ENCODE measurements at places on chromosomes 5 and 9.

DNA sequence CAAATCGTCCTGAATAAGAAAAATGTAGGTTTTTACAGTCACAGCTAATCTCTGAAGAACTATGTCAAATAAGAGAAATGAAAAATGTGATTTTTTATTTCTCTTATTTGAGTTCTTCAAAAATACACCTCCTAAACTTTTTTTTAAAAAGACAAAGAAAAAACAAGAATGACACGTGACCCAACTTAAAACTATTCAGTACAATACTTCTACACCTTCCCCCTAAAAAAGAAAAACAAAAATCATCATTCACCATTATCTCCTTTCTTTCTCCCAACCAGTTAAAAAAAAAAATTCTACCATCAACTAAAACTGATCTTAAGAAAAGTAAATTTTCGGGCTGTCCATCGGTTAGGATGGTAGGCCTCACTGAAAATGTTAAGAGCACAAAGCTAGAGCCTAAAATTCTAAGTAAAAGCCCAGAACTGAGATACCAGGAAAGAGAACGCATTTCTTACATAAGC, 2.1 kb downstream of the RNF145 start:
- no peak for DNase-seq

GRCh38 chr9:79471580-79472543, 99.9 kb upstream of the TLE4 start:
- DNase-seq: peak; percentile 34

DNA sequence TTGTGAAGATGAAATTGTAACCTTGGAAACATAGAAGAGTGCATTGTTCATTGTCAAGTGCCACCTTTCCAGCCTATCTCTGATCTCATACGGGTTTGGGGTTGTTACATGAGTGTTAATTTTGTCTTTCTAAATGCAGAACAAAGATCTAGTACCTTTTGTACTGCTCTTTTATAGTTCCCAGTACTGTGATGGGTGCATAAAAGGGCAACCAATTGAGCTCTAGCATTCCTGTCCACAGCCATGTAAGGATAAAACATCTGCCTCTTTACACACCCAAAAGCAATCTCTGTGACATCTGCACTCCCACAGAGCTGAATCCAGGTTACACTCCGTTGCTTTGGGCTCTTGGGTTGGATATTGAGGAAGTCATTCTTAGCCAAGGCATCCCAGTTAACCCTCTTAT, 255.2 kb downstream of the SGCD start:
- DNase-seq: no peak

DNA sequence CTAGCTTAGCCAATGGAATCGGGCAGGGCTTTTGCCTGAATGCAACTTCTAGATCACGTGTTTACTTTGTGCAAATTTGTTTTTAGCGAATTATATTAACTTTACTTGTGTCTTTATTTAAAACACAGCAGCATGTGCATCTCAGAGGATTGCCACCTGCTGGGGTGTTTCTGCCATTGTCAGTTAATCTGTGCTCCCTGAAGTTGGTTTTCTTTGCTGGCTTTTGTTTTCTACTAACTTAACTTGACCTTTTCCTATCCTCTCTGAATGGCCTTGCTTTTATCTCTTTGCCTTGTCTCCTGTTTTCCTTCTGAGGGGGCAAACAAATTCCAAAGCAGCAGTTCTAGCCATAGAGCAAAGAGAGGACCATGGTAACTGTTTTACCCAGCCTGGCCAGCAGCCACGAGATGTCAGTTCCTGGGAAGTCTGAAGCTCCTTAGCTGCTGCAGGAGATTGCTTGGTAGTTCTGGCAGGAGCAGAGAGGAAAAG, 67.6 kb downstream of the ARHGEF28 start:
- peak; percentile 18 for DNase-seq

DNA sequence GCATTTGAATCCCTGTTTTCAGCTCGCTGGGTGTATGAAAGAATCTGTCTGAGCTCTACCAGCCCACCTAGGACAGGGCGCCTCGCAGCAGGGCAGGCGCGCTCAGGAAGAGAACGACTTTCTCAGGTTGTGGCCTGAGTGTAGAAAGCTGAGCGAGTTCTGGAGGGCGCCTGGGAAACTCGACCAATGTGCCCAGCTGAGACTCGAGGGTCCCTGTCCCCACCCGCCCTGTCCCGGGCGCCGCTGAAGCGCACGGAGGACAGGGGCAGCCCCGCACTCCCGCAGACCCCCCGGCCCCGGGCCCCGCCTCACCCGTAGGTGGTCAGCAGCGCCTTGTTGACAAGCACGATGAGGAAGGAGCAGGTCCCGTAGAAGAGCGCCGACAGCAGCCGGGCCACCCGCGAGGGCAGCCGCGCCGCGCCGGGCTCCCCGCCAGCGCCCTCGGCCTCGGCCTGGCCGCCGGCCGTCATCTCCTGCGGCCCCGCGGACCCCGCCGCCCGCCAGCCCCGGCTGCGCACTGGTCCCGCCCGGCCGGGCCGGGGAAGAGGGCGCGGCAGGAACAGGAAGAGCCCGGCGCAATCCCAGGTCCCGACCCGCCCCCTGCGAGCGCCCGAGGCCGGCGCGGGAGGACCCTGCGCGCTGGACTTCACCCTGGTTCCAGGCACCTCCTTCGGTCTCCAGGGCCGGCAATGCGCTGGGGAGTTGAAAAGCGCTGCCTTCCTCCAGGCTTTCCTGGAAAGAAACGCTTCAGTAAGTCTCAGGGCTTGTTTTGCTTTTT, at the start of gene SLC35D2:
Gene SLC35D2, minus strand, starts transcription at position 547 of the 778 bp plus-strand sequence. Its CDS starts 77 bp downstream, at position 470.
- no peak for DNase-seq

DNA sequence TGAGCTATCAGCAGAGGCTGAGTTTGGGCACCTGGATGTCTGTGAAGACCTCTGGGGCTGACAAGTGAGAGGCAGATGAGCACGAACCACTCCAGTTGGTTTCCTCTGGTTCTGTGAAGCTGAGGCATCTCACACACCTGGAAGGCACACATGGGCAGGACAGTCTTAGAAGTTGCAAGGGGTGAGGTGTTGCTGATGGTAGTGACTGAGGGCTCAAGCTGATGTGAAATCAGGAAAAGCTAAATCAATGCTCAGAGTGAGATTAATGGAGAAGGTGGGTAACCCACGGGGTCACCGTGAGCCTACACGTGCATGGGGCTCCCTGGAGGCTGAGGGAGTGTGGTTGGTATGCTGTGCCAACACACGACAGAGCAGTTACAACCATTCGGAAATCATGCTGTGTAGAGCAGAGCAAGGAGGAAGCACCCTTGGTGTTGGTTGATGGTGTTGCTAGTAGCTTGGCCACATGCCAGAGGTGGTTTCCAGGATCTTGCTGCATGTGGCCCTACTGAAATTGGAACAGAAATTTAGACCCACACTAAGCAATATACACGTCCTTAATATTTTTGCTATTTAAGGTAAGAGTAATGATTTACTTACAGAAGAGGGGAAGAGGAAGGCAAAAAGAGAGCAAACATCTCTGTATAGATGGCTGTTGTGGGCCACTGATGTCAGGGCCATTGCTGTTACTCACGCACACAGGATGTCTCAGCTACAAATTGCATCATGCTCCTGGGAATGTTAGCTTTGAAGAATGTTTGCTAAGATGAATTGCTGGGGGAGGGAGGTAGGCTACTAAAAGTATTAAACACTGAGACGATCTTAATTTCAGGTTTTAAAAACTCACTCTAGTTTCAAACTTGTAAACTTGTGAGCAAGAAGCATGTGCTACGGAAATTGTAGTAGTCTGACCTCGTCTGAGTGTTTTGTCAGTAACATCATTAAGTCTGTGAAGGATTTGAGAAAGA, 170.5 kb downstream of the ARHGEF28 start:
- peak; percentile 24 for DNase-seq

DNA sequence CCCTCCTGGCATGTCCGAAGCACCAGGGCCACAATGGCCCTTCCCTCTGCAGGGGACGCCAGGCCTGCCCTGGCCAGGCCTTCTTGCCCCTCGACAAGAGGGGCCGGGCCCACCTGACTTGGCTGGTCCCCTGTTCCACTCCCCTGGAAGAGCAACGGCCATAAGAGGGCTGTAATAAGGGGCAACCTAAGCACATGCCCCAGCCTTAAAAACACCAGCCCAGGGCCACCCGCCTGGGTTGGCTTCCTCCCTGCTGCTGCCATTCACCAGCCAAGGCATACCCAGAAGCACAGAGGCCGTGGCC, 8.5 kb downstream of the GFPT2 start:
- no peak for DNase-seq

- DNase-seq: no peak
Observed at GRCh38 chr9:116663581-116663980, 23.5 kb upstream of the TRIM32 start.

DNA sequence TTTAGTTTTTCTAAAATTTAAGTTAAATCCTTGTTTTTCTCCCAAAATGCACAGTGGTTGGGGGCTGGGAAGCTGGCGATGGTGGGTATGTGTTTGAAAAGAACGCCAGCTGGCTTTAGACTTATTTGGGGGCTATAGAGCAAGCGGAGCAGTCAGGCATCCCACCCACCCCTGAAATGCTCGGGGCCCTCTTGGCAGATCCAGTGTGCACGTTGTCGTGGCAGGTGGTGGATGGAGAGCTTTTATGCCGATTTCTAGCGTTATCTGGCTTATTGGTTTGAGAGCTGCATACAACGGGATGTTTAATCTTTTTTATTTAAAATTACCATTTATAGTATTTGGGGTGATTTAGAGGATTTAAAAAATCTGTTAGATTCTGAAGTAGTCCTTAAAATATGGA, 8.1 kb downstream of the BASP1 start:
- no peak for DNase-seq

DNA sequence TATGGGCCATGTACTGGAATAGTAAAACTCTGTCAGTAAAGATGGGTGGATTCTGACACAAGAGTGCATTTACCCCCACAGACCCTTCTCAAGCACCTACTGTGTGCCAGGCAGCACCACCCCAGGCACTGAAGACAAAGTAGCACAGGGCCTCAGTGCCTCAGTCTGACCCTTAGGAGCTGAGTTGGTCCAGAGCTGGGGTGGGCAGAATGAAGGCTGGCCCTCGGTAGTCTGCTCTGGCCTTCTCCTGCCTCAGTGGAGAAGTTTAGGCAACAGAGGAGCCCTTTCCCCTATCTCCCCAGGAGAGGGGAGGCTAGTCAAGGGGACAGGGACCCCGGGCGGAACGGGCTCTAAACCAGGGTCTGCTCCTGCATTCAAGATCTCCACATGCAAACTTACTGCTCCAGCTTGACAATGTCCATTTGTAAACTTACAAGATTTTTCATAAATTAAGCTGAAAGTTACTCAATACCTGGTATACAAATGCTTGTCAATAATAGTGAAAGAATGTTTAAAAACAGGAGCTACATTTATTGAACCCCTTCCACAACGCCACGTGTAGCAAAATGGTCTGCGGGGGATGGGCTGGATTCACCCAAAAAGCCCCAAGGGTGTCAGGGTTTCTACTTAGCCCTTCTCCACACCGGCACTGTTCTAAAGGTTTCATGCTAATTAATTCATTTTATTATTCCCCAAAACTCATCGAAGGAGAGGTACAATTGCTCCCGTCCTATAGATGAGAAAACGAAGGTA, 1.5 kb downstream of the VDAC1 start:
- no peak for DNase-seq

- no peak for DNase-seq
Observed at GRCh38 chr9:1200847-1201251, 150.7 kb downstream of the DMRT2 start.

DNA sequence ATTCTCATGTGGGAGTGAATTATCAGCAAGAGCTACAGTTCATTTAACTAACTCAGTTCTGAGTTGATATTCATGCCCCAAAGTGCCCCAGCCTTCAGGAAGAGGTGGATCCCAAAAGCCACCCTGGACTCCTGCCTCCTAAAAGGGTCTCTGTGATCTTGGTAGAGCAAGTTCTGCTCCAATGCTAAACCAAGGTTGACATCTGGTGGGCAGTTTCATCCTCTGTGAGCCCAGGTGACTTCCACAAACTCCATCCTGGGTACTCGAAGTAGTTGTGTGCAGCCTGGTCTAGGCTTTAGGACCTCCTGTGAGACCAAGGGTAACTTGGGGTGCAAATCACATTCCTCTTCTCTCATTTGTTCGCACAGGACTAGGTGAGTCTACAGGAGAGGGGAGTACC, 816.8 kb downstream of the MTRR start:
- DNase-seq: no peak

DNA sequence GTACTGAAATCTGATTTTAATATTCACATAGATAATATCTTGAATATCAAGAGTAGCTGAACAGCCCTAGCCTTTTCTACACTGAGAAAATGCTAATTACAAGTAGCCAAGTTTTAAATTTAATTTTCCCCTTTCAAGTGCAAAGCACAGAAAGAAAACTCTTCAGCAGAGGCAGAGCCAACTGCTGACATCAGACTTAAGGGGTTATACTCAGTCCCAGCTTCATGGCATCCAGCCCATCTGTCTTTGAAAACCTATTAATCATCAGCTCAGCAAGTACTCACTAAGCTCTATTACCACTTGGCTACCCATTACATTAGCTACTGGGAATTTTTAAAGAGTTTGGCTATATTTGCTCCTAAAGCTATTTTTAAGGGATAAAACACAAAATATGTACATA, 220.5 kb downstream of the SLC12A2 start:
- no peak for DNase-seq

- DNase-seq: no peak
Observed at GRCh38 chr5:82389347-82389746, 111.2 kb upstream of the RPS23 start.

- no peak for DNase-seq
Observed at GRCh38 chr9:12739014-12739652, 35.7 kb upstream of the LURAP1L start.

- DNase-seq: no peak
Observed at GRCh38 chr9:116270546-116270945, 117.0 kb downstream of the PAPPA start.

- no peak for DNase-seq
Observed at GRCh38 chr9:93896496-93897033, 58.6 kb downstream of the BARX1 start.

- DNase-seq: no peak
Observed at GRCh38 chr5:69078921-69079540, 14.8 kb upstream of the SLC30A5 start.

DNA sequence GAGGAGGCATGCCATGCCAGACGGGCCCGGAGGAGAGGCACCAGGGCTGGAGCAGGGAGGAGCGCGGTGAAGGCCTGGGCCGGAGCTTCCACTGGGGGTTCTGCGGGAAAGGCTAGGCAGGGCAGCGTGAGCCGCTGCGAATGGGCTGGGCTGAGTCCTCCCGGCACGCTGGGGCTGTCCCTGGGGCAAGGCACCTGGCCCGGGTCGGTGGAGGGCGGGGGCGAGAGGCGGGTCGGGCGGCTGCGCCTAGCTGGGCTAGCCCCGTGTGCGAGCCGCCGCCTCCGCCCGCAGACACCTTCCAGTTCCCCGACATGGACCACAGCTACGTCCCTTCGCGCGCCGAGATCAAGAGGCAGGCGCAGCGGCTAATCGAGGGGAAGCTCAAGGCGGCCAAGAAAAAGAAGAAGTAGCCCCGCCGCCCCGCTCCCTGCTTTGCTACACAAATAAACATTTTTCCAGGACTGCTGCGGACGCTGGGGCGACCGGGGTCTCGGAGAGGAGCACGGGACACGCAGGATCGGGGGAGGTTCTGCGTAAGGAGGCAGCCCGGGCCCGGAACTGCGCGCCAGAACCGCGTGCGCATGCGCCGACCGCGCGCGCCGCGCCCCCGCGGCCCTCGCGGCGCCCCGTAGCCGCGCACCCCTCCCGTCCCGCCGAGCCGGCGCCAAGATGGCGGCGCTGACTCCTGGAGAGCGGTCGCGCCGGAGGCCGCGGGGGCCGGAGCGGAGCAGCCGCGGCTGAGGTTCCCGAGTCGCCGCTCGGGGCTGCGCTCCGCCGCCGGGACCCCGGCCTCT, at the start of gene RABL6:
Gene RABL6, plus strand, starts transcription at position 668 of the 794 bp plus-strand sequence. CDS start 249 bp downstream, outside the sequence.
- peak; percentile 76 for DNase-seq
